ENCODE measurements at places on chromosomes 7 and 10.

DNA sequence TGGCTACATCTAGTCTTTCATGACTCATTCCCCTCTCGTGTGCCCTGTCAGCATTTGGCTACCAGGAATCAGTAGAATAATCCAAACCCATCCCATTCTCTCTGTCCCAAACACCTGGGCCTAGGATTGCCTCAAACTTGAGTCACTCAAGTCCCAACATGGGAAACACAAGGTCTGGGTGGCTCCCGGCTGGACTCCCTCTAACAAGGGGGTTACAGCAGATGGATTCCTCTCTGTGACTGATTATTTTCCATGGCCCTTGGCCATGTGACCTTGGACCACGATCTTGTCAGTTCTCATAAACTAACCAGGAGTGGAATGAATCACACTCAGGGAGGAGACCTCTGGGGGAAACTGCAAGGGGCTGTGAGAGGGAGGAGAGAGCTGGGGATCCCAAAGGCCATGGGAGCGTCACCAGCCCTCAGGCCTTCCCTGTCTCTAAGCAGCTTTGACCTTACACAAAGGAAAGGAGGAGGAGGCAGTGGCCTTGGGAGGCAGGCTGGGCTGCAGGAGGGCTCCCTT, 533.1 kb downstream of the KCNMA1 start:
- no peaks in the 10 kb centered on the region for H3K36me3 ChIP-seq
- no peak overlapping the region for H3K4me3 ChIP-seq
- no peak overlapping the region for H3K27ac ChIP-seq
- H3K4me1 ChIP-seq = no peaks in the 10 kb centered on the region
- no peaks in the 10 kb centered on the region for H3K27me3 ChIP-seq
- no peak for DNase-seq

DNA sequence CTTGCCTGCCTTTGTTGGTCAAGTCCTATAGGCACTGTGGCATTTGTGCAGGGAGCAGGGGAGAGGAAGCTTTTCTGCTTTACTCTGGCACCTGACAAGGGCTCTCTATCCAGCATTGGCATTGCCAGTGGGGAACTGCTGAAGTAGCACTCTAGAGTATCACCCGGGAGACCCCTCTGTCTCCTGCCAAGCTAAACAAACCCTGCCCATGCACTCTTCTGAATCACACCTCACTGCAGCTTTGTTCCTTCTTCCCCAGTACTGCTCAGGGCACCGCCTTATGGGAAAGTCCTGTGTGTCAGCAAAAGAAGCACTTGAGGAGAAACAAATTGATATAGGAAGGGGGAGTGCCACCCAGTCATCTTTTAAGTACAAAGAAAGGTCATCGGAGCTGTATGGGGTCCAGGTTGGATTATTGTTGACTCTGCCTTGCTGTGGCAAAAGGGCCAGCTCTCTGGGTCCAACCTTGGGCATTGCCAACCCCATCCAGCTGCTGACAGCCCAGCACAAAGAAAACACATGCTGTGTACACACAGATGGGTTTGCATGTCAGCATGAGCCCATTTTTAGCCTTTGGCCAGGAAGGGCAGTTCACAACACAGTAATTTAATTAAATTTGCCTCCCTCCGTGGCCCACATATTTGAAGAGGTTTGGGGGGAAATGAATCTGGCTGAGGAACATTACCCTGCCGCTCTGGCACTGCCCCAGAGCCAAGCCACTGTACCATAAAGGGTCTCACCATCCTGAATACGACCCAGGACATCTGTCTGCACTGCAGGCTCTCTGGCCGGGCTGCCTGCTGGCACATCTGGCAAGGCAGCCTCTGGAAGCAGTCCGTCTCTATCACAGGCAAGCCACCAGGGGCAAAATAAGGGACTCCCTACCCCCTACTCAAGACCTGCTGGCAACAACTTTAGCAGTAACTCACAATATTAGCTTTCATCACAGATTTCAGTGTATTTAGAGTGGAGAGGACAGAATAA, 13.1 kb downstream of the LRRC4 start:
- DNase-seq = no peak
- H3K4me1 ChIP-seq = no peaks in the 10 kb centered on the region
- no peak overlapping the region for H3K4me3 ChIP-seq
- no peaks in the 10 kb centered on the region for H3K27me3 ChIP-seq
- H3K36me3 ChIP-seq = no peaks in the 10 kb centered on the region

DNA sequence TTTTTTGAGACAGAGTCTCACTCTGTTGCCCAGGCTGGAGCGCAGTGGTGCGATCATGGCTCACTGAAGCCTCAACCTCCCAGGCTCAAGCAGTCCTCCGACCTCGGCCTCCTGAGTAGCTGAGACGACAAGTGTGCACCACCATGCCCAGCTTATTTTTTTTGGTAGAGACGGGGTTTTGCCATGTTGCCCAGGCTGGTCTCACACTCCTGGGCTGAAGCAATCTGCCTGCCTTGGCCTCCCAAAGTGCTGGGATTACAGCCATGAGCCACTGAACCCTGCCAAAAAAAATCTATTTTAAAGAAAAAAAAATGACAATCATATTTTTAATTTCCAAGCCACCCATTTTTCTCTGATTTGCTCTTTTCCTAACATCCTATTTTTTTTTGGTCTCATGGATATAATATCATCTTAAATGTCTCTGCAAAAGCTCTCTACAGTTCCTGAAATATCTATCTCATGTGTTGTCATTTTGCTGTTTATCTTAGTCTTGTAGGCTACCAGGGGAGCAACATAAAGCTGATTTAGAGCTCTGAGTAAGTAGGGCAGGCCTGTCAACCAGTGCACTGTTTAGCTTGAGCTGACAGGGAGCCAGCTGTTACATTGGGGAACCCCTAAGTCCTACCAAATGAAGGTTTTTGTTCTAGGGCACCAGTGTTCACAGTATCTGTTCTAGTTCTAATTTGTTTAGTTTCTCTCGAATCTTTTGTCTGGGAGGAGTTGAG, 29.9 kb upstream of the HBP1 start:
- H3K36me3 ChIP-seq = no peaks in the 10 kb centered on the region
- H3K4me3 ChIP-seq = no peak overlapping the region
- DNase-seq = no peak
- H3K27me3 ChIP-seq = no peaks in the 10 kb centered on the region

GRCh38 chr7:15424468-15424867, 137.3 kb downstream of the AGMO start:
- DNase-seq = no peak
- H3K27me3 ChIP-seq = no peaks in the 10 kb centered on the region
- no peak overlapping the region for H3K4me3 ChIP-seq
- H3K27ac ChIP-seq = no peak overlapping the region

GRCh38 chr10:16392531-16393069, 44.2 kb upstream of the PTER start:
- no peak overlapping the region for H3K4me3 ChIP-seq
- H3K36me3 ChIP-seq = no peaks in the 10 kb centered on the region
- H3K27me3 ChIP-seq = no peaks in the 10 kb centered on the region

DNA sequence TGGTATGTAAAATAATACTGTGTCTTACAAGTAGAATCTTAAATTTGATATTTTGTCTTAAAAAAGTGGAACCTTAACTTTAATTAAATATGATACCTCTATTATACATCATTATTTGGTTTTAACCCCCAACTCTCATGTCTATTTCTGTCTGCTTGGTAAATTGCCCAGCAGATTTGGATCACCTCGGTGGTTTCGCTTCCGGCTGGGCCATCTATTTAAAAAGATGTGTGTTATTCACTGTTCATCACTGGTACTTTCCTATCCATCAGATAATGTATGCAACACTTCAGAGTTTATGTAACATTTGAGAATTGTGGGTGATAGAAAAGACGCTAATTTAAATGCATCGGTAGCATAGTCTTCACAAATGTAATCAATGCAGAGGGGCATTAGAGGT, 119.7 kb downstream of the SND1 start:
- H3K4me1 ChIP-seq = no peaks in the 10 kb centered on the region
- H3K4me3 ChIP-seq = no peak overlapping the region
- no peak for DNase-seq
- H3K36me3 ChIP-seq = no peaks in the 10 kb centered on the region
- H3K27ac ChIP-seq = no peak overlapping the region

GRCh38 chr10:64515970-64516699, 994.9 kb downstream of the REEP3 start:
- no peak for DNase-seq
- no peaks in the 10 kb centered on the region for H3K4me1 ChIP-seq
- H3K27ac ChIP-seq = no peak overlapping the region
- H3K36me3 ChIP-seq = no peaks in the 10 kb centered on the region
- H3K4me3 ChIP-seq = no peak overlapping the region

GRCh38 chr10:71029411-71029892, 141.1 kb upstream of the PCBD1 start:
- H3K27me3 ChIP-seq = no peaks in the 10 kb centered on the region
- no peak for DNase-seq
- no peak overlapping the region for H3K27ac ChIP-seq
- no peak overlapping the region for H3K4me3 ChIP-seq

GRCh38 chr7:127673902-127674301, 21.9 kb downstream of the SND1 start:
- no peaks in the 10 kb centered on the region for H3K27me3 ChIP-seq
- H3K27ac ChIP-seq = no peak overlapping the region
- no peaks in the 10 kb centered on the region for H3K4me1 ChIP-seq
- no peaks in the 10 kb centered on the region for H3K36me3 ChIP-seq
- H3K4me3 ChIP-seq = no peak overlapping the region

DNA sequence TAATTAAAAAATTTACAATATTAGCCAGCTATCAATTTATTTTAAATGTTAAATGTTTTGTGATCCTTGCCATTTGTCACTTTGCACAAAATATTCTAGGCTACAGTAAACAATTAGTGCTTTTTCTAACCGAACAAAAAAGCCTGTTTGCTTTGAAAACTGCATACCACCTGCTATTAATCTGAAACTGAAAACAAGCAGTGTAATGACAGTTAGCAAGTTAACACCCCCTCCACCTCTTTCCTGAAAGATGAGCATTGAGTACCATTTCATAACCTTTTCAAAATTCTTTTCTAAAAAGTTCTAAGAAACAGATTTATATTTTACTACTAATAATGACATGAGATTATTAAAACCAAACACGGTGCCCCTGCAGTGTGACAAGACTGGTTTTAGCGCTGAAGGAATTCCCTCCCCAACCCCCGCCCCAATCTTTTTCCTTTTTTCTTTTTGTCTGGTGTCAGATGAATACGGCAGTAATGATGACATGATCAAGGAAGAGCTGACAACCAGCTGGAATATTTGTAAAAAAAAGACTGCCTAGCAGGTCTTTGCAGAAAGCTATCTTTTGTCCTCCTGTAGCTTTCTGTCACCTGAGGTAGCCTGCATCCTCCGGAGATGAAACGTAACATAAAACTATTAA, 175.6 kb downstream of the CHCHD3 start:
- H3K27me3 ChIP-seq = no peaks in the 10 kb centered on the region
- no peak overlapping the region for H3K4me3 ChIP-seq
- DNase-seq = no peak
- H3K4me1 ChIP-seq = no peaks in the 10 kb centered on the region

GRCh38 chr7:2301511-2301863, 12.8 kb downstream of the SNX8 start:
- DNase-seq = no peak
- no peak overlapping the region for H3K4me3 ChIP-seq
- H3K4me1 ChIP-seq = no peaks in the 10 kb centered on the region

GRCh38 chr7:133054162-133054840, 27.6 kb downstream of the CHCHD3 start:
- H3K27me3 ChIP-seq = no peaks in the 10 kb centered on the region
- no peak overlapping the region for H3K27ac ChIP-seq
- H3K4me3 ChIP-seq = no peak overlapping the region

GRCh38 chr7:33250421-33250871, 121.1 kb downstream of the BBS9 start:
- H3K4me1 ChIP-seq = no peaks in the 10 kb centered on the region
- no peak for DNase-seq
- no peak overlapping the region for H3K27ac ChIP-seq
- peaks cover 4% of the 10 kb centered on the region for H3K36me3 ChIP-seq
- no peaks in the 10 kb centered on the region for H3K27me3 ChIP-seq
- H3K4me3 ChIP-seq = no peak overlapping the region

DNA sequence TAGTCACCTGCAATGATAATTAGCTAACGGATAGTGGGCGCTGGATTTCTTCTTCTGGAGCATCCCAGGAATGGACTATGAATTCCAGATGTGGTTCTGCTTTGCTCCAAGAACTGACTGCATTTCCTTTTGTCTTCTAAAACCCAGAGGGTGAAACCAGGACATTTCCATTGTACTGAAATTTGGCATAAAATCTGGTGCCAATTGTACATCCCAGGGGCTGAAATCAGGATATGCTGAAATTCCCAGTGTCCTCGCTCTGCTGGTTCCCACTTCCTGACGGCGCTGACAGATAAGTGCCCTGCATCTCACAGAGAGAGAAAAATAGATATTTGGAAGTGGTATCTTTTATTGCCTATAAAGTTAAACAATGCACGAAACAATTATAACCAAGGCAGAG, 31.9 kb downstream of the RBM20 start:
- no peak for DNase-seq
- H3K36me3 ChIP-seq = no peaks in the 10 kb centered on the region
- H3K4me3 ChIP-seq = no peak overlapping the region
- no peak overlapping the region for H3K27ac ChIP-seq
- no peaks in the 10 kb centered on the region for H3K27me3 ChIP-seq

DNA sequence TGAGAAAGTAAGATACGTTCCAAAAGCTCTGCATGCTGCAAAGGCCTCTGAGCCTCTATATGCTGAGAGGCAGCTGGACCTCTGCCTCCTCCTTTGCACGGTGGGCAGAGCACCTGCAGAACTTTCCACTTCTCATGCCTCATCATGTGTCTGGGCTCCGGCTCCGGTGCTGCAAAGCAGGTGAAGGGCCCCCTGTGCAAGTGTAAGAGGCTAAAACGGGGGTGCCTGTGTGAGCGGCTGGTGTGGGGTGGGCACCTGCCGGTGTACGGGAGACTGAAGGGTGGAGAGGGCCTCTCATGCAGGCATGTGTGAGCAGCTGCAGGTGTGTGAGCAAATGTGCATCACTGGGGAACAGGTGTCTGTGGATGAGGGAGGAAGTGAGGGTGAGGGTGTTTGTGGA, 121.0 kb downstream of the KCNMA1 start:
- no peak overlapping the region for H3K4me3 ChIP-seq
- no peaks in the 10 kb centered on the region for H3K36me3 ChIP-seq
- no peaks in the 10 kb centered on the region for H3K27me3 ChIP-seq

GRCh38 chr10:11450427-11450826, 161.0 kb downstream of the USP6NL start:
- no peaks in the 10 kb centered on the region for H3K4me1 ChIP-seq
- no peak for DNase-seq
- H3K4me3 ChIP-seq = no peak overlapping the region
- H3K27ac ChIP-seq = no peak overlapping the region
- no peaks in the 10 kb centered on the region for H3K36me3 ChIP-seq

DNA sequence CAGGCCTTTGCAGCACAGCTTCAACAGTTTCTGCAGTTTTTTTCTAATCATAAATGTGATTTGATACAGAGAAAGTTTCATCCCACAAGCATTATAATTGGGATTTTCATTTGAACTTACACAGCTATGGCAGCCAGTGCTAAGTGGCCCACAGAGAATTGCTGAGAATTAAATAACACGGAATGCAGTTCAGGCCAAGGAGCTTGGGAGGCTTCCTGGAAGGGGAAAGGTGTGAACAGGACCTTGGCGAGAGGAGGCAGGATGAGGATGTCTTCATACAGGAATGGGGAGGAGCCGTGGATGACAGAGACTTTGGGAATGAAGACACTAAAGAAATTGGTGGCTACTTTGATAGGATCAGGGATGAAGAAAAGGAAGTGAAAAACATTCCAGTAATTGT, 95.3 kb downstream of the ZNF22 start:
- no peaks in the 10 kb centered on the region for H3K4me1 ChIP-seq
- DNase-seq = no peak
- no peaks in the 10 kb centered on the region for H3K27me3 ChIP-seq
- H3K4me3 ChIP-seq = no peak overlapping the region
- no peaks in the 10 kb centered on the region for H3K36me3 ChIP-seq

- H3K27ac ChIP-seq = no peak overlapping the region
- H3K4me3 ChIP-seq = no peak overlapping the region
- H3K4me1 ChIP-seq = no peaks in the 10 kb centered on the region
- H3K36me3 ChIP-seq = no peaks in the 10 kb centered on the region
- H3K27me3 ChIP-seq = no peaks in the 10 kb centered on the region
- no peak for DNase-seq
Measured at GRCh38 chr7:134789967-134790685, 10.7 kb downstream of the CALD1 start.

Data from naive thymus-derived CD4-positive, alpha-beta T cell (primary cell).